ENCODE measurements at places on chromosomes 7 and 10. TPM values are rescaled to one million over a fixed set of nuclear protein-coding genes. Genes with fewer than 3 reads are reported as not detected.

- DNase-seq = no peak
Observed at GRCh38 chr7:14271441-14271840, 282.0 kb upstream of the ETV1 start.

Gene PRKAR2B
- total RNA-seq = 7.1 TPM

GRCh38 chr10:121594623-121595350 is 3.5 kb downstream of the FGFR2 start:
- no peak for DNase-seq

DNA sequence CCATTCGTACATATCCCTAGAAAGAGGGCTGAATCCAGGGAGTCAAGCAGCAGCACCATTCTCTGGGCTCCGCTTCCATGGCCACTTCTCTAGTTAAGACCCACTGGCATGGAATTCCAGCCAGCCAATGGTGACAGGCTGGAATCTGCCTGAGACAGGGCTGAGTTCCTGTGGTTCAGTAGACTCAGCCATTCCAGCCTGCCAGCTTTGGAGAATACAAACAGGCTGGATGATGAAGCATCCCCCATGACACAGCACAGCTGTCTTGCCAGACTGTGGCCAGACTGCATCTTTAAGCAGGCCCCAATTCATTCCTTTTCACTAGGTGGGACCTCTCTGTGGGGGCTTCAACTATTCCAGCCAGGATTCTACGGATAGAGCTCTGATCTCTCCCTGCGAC is 329.6 kb downstream of the XPNPEP1 start:
- no peak for DNase-seq

GRCh38 chr7:159020987-159021386 is 123.7 kb downstream of the VIPR2 start:
- no peak for DNase-seq

GRCh38 chr7:152544481-152544927 is 108.7 kb upstream of the KMT2C start:
- no peak for DNase-seq

DNA sequence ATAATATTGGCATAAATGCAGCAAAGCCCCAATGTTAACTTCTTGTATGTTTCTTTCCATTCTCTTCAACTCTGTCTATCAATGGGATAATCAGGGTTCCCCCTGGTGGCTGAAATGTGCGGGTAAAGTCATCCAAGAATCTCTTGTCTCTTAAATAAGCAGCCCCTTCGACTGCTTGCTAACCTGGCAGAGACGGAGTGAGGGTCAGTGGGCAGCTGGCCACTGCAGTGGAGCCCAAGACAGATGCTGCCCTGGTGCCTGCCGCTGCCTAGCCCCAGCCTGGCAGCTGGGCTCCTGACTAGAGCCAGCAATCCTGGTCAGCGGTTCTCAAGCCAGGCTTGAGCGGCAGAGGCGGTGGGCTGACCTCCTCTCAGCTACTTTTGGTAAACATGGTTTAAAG is 248.9 kb downstream of the COBL start:
- peak; percentile 80 for DNase-seq

Gene MMD2
- not detected for total RNA-seq

Gene CD36
- 4.3 TPM for total RNA-seq

Gene CPVL
- not detected for total RNA-seq

GRCh38 chr10:17649052-17649451 is 5.1 kb downstream of the STAM start:
- no peak for DNase-seq

DNA sequence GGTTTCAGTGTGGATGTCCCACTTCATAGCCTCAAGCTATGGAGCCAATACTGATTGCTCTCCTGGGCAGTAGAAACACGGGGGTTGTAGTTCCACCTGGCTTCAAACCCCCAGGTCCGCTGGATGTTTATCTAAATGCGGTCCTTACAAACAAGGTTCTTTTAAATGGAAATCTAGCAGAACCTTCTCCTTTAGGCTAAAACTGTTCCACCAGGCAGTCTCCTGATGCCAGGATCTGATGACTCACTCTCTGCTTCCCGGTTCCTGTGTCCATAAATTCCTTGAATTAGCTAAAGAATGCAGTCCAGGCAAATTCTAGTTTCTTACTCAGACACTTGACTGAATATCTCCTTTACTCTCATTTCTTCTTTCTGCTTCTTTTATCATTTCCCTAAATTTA is 108.4 kb upstream of the FAM3C start:
- DNase-seq = peak; percentile 80

Gene FANK1
- 2.9 TPM for total RNA-seq

- DNase-seq = no peak
Observed at GRCh38 chr10:129462257-129462795, 4.7 kb upstream of the MGMT start.

- DNase-seq = peak; percentile 6
Observed at GRCh38 chr7:115499956-115500355, 530.6 kb downstream of the TFEC start.

Gene BICC1
- 39.3 TPM for total RNA-seq

GRCh38 chr10:6787091-6787490 is 207.0 kb upstream of the PRKCQ start:
- DNase-seq = no peak

DNA sequence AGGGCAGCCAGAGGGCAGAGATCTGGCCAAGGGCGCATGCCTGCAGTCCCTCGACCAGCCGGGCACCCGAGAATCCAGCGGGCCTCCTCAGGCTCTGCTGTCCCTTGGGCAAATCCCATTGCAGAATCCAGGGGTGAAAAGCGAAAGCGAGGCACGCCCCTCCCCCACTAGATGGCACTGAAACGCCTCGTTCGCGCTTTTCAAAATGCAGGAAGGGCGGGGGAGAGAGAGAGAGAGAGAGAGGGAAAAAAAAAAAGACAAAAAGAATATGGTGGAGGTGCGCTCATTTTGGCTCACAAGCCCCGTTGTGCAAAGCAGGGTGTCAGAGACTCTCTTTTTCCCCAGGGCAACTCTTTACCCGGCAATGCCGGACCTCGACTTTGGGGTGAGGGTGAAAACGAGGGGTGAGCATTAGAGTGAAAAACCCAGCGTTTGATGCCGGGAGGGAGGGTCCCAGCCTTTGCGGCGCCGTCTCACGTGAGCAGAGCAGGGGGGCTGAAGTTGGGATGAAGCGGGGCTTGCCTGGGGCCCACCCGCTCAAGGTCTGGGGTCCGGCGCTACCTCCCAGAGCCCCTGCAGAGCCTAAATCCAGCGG is 2.5 kb upstream of the TMEM178B start:
- peak; percentile 7 for DNase-seq

DNA sequence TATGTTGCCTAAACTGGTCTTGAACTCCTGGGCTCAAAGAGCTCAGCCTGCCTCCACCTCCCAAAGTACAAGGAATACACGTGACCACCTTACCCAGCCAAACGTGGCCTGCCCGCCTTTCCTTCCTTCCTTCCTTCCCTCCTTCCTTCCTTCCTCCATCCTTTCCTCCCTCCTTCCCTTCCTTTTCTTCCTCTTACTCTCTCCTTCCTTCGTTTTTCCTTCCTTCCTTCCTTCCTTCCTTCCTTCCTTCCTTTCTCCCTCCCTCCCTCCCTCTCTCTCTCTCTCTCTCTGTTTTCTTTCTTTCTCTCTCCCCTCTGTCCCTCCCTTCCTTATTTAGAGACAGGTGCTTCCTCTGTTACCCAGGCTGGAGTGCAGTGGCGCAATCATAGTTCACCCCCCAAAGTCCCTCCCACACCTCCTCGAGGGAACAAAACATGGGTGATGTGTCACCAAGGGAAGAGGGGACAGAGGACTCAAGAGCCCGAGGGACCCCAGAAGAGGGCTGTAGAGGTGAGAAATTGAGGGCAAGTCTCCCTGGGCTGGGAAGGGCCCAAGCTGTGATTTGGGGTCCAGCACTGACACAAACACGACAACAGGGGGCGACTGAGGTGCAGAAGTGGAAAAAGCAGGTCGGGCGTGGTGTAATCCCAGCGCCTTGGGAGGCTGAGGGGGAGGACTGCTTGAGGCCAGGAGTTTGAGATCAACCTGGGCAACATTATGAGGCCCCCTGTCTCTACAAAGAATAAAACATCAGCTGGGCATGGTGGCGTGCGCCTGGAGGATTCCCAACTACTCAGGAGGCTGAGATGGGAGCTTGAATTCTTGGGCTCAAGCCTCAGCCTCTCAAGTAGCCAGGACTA is 28.1 kb downstream of the EPHB4 start:
- peak; percentile 77 for DNase-seq

- DNase-seq = no peak
Observed at GRCh38 chr7:121714559-121715303, 158.2 kb upstream of the PTPRZ1 start.

DNA sequence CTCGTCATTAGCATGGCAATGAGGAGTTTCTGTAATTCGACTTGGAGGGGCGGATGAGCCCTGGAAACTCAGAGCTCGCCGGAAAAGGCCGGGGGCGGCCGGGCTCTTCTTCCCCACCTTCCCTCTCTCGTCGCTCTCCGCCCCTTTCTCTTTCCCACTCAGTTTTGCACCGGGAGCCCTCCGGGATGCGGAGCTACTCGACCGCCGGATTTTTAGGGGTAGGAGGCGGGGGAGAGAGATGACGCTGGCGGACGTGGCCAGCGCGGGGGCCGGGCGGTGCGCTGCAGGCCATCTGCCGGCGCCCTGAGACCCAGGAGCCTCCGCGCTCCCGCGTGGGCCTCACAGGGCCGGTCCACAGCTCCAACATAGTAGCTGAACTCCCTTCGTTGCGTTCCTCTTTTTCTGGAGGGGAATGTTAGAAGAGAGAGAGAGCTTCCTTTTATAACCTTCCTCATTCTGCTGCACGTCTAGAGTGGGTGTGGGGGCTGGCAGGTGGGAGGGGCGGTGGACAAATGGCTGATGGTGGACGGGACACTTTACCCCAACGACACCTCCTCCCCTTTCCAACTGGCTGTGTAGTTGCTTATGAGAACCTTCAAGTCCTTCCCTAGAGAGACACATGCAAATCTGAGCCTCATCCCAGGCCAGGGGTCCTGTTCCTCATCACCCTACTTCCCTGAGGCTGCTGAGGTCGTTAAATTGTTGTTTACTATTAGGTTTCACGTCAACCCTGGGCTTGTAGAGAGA is 1.1 kb upstream of the HOXA1 start:
- DNase-seq = peak; percentile 63

Gene FGL2
- total RNA-seq = 0.86 TPM

Gene GPR26
- total RNA-seq = not detected

- DNase-seq = no peak
Observed at GRCh38 chr10:43899224-43899959, 250.7 kb upstream of the ZNF32 start.

DNA sequence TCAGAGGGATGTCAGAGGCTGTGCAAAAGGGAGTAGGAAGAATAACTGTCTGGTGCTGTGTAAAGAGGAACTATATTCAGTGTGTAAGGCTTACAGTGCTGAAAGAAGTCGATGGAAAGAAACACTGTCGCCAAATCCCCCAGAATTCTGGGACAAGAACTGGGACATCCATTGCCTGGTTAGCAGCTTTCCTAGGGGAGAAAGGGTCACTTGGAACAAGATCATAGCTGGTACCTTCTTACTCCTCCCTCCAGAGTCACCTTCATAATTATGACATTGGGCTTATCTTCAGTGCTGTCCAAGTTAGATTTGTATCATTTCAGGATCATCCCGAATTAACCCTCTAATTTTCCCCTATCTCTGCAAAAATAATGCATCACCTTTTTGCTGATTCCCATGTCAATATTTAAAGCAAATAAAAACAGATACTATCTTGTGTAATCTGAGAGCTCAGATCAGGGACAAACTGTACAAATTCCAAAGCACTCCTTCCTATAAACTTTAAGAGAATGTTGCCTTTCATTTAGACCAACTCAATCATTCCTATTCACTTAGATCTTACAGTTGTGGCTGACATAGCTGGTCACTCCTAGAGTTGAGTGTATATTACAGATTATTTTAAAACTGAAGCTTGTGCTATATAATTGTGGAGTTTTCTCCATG is 96.5 kb downstream of the DNAH11 start:
- no peak for DNase-seq

- no peak for DNase-seq
Observed at GRCh38 chr10:107546986-107547385, 382.5 kb upstream of the SORCS1 start.

Gene AQP1
- 11.9 TPM for total RNA-seq

DNA sequence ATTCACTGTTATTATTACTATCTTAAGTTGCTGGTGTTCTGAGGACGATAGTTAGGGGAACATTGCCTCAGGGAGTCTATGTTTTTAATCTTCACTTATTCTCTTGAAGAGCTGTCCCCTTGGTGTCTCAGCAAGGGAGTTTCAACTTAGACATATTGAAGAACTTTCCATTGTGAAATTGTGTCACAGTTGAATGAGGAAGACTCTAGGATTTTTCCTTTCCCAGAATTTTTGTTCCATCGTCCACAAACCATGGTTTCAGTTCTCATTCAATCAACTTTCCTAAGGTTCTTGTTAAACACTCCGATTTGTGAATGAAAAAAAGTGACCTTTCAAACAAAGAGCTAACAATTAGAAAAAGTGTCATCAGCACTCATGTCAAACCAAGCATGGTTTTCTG is 128.3 kb downstream of the GATA3 start:
- DNase-seq = no peak

DNA sequence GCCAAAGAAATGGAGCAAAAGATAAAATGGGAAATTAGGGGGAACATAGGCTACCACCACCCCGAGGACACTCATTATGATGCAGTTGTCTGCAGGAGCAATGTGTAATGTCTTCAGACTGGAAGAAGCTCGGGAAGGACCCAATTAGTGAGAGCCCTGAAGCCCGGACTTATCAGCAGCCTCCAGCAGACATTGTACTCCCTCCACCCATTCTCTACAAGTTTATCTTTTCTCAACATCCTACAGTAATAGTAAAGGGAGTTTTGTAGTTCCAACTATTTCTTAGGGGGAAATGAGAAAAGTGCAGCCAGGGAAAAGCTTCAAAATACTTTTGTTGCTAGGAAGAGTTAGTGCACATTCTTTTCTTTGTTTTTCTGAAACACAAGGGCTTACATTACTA is 657.3 kb upstream of the COBL start:
- DNase-seq = no peak

Gene VSTM4
- 4.7 TPM for total RNA-seq

GRCh38 chr10:35546824-35547225 is 58.3 kb upstream of the GJD4 start:
- DNase-seq = peak; percentile 60

Gene PON1
- not detected for total RNA-seq

- DNase-seq = no peak
Observed at GRCh38 chr10:1217237-1217587, 161.0 kb downstream of the WDR37 start.

GRCh38 chr10:17075533-17076359 is 53.9 kb downstream of the CUBN start:
- peak; percentile 95 for DNase-seq

GRCh38 chr7:128100949-128101713 is 69.9 kb upstream of the LRRC4 start:
- DNase-seq = no peak
